ENCODE measurements at places on chromosomes 2 and 18.

GRCh38 chr2:224586127-224586695 lies 1.0 kb upstream of the CUL3 start:
- DNase-seq, result no peak

DNA sequence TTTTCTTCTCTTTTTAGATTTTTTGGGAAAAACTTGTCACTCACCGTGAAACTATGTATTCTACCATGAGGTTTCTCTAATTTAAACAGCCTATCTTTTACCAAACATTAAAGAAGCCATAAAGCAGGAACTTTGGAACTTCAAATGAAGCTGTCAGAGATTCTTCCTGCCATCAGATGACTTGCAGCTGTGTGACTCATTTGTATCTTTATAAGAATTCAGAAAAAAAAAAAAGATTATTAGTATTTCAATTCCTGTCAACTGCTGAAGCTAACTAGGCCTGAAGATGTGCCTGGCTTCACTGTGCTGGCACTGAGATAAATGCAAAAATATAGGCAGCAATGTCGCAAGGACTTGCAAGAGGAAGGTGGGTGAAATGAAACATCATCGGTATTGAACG lies 1399.1 kb upstream of the PIK3C3 start:
- DNase-seq, result peak; percentile 82

DNA sequence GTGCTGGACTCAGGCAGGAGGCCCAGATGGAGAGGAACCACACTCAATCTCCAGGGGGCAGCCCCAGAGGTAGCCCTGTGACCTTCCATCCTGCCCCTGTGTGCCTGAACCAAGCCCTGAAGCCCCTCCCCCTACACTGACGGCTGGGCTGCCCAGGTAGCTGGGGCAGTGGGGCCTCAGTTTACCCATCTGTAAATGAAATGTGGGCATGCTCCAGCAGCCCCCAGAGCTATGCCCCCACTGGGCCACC lies 15.8 kb downstream of the CROCC2 start:
- DNase-seq, result no peak

DNA sequence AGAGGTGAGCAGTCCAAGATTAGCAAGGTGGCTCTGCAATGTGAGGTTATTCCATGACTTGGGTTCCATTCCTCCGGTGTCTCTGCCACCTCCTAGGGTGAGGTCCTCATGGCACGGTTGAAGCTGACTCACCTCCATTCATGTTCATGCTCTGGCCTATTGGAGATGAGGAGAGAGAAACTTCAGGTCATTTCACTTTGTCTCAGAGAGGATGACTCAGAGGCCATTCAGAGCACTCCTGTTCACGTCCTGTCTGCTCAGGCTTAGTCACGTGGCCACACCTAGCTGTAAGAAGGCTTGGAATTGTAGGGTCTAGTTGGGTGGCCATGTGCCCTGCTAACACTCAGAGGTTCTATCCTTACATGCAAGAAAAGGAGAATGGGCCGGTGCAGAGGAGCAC lies 67.5 kb upstream of the MBOAT2 start:
- DNase-seq, result no peak

- DNase-seq, result no peak
These were observed 60.3 kb upstream of the DNAJC10 start for GRCh38 chr2:182655750-182656149.
